ENCODE measurements at places on chromosomes 5 and 9. TPM values are rescaled to one million over a fixed set of nuclear protein-coding genes. Genes with fewer than 3 reads are reported as not detected.

GRCh38 chr9:132774886-132775285 is 103.2 kb downstream of the AK8 start:
- DNase-seq = no peak

DNA sequence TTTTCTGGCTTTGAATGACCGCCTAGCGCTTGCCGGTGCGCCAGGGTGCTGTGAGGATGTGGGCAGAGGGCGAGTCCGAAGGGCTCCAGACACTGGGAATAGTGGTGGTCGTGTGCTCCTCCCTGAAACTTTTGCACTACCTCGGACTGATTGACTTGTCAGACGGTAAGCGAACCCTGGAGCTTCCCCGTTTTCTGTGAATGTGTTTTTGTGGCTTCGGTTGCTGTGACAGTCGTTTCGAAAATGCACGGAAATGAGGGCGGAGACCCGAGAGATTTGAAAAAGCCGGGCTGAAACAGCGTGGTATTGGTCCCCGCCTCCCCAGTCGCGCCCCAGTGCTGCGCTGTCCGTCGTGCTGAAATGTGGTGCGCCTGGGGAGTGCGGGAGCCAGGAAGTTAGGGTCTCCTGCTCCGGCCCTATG is 102.5 kb upstream of the GABRP start:
- no peak for DNase-seq

The SLC36A2 gene
- total RNA-seq = not detected

DNA sequence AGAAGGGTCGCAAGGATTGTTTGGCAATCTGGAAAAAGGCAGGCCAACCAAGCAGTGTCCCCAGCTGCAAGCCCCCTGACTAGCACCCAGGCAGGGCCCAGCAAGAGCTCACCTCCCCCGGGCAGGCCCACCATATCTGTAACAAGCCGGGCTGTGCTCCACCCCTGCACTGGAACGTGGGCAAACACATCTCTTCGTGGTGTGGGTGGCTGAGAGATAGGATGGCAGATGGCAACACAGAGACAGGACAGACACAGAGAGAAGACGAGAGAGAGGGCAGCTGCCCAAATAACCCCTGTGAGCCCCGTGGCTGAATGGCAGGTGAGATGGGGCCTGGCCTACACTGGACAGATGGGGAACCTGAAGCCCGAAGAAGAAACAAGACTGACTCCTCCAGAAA is 9.4 kb downstream of the BBLN start:
- no peak for DNase-seq

The GDA gene
- 43.2 TPM for total RNA-seq
